ENCODE measurements at places on chromosomes 2 and 18.

- DNase-seq: no peak
Measured at GRCh38 chr2:30968660-30969397, 161.6 kb upstream of the CAPN13 start.

- DNase-seq: peak; percentile 90
Measured at GRCh38 chr2:112053917-112054846, 887 bp upstream of the TMEM87B start.

GRCh38 chr2:114011713-114012112, 121.8 kb downstream of the ACTR3 start:
- no peak for DNase-seq

- no peak for DNase-seq
Measured at GRCh38 chr2:58098254-58099095, 51.9 kb downstream of the VRK2 start.

DNA sequence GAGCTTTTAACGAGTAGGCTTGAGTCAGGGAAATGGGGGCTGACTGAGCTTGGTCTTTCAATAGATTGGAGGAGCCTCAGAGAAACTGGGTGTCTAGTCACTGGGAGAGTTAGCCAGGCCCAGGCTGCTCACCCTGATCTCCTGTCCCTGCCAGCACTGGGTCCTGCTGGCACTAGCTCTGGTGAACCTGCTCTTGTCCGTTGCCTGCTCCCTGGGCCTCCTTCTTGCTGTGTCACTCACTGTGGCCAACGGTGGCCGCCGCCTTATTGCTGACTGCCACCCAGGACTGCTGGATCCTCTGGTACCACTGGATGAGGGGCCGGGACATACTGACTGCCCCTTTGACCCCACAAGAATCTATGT, 720 bp downstream of the KRTCAP3 start:
- DNase-seq: peak; percentile 26

- DNase-seq: no peak
Measured at GRCh38 chr2:168241208-168241607, 6.2 kb downstream of the STK39 start.

- DNase-seq: no peak
Measured at GRCh38 chr2:100900156-100900795, 80.3 kb downstream of the NPAS2 start.

DNA sequence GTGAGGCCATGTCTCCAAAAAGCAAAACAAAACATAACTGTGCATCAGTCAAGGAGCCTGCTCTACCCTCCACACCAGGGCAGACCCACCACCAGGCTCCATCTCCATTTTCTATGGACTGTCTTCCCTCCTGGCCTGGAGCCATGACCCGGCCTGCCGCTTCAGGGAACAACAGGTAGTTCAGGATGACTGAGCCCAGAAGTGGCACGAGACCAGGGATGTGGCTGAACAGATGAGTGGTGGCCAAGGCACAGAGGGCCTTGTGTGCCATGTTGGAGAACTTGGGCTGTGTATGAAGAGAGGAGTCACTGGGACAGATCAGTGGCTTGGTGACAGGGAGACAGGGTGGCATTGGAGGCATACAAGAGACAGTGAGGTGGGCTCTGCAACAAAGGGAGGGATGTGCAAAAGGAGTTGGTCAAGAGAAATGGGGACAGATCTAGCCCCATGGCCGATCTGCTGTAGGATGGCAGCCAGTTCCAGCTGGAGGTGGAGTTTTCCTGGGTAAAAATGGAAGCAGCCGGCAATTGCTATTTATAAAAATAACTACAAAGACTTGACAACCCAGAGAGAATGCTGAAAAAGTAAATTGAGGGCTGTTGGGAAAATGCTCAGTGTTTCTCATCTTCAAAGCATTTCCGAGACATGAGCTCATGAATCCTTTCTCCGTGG, 35.0 kb downstream of the TMEM177 start:
- peak; percentile 29 for DNase-seq

DNA sequence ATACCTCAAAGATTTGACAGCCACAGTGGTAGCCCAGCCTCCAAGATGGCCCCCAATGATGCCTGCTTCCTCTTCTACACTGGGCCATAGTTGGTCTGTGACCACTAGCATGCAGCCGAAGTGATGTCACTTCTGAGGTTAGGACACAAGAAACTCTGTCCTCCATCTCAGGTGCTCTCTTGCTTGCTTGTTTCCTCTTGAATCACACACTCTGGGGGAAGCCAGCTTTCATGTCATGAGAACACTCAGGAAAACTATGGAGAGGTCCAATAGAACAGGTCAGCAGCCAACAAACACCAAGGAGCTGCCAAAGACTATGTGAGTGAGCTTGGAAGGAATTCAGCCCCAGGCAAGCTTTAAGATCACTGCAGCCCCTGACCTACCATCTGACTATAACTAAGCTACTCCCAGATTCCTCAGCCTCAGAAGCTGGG, 3.3 kb upstream of the ADAM17 start:
- peak; percentile 41 for DNase-seq

GRCh38 chr2:237043866-237044265, 41.8 kb upstream of the COPS8 start:
- DNase-seq: no peak

DNA sequence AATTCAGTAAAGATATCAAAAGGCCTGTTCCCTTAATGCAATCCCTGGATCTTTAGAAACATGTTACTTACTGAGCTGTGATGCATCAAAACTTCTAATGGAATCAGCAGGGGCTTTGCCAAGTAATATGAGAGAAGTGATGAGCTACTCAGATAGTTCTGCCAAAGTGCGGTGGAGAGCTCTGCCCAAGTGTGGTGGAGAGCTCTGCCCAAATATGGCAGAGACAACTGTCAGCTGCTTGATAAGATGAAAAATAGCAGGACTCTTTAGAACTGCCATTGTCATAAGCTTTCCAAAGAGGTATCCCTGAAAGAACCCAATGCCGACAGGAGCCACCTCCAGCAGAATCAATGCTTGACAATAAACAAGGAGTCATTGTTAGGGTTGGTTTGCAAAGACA, 167.9 kb upstream of the SLC39A10 start:
- DNase-seq: peak; percentile 17

- no peak for DNase-seq
Measured at GRCh38 chr2:160737247-160737646, 243.6 kb upstream of the RBMS1 start.

DNA sequence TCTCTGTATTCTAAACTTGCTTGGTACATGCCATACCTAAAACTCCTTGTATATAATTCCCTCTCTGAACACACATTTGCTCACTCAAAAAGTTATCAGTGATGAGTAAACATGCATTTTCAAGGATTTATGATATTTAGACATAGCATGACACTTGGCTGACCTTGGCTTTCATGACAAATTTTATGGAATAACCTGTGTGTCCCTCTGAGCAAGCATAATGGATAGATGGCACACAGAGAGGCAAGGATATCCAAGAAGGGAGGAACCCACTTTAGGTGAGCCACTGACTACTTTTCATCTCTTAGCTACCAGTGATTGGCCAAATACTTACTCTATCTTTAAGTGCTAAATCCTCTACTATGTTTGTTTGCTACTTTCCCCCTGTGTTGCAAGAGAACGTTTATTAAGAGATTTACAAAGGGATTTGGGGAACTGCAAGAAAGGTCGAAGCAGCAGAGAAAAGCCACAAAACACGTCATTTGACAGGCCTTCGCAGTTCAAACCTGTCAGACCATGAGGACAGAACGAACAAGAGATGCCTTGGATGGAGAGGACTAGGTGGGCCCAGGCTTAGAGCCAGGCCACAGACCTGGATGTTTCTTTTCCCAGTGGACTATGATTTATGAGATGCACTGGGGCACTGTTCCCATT, 379.9 kb downstream of the NBAS start:
- DNase-seq: no peak

DNA sequence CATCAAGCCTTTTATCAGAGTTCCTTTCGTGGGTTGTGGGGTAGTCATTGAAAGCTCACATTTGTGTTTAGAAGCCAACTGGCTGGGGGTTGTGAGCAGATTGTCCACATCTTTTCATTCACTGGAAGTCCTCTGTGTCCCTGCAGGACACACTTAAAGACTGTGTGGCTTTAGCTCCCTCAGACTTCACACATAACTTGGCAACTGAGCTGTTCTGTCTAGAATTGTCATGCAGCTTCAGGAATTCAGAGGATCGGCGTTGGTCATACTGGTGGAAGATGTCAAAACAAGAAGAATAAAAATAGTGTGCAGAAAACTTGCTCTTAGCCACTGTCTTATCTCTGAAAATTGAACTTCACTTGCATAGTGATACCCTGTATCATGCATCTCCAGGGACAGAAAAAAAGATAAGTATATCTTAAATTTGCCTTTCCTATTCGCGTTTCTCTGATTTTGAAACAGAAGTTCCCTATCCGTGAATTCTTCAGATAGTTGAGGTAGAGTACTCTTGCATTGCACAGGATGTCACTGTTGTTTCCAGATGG, 49.6 kb downstream of the TRAPPC12 start:
- DNase-seq: no peak

- no peak for DNase-seq
Measured at GRCh38 chr2:160402997-160403979, 90.3 kb downstream of the RBMS1 start.

- no peak for DNase-seq
Measured at GRCh38 chr2:44550561-44550960, 188.8 kb downstream of the CAMKMT start.

DNA sequence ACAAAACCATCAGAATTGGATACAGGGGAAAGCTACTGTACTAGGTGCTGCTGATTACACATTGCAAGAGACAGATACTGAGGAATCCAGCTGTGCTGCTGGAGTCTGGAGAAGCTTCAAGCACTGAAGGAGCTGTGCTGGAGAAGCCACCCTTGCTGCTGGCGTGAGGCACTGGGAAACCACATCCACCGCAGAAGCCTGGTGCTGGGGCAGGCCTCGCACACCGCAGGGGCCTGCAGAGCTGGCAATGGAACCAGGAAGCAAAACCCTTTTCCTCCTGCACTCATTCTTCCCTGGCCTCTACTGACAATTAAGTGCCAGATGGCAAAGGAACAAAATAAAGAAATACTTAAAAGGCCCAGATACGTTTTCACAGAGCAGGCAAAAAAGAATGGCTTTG, 94.4 kb upstream of the MSH6 start:
- no peak for DNase-seq

- peak; percentile 56 for DNase-seq
Measured at GRCh38 chr2:20496076-20496872, 49.4 kb downstream of the RHOB start.

GRCh38 chr2:181300600-181301291, 156.4 kb upstream of the ITGA4 start:
- no peak for DNase-seq

GRCh38 chr18:46322941-46323340, 218.8 kb downstream of the HAUS1 start:
- no peak for DNase-seq

DNA sequence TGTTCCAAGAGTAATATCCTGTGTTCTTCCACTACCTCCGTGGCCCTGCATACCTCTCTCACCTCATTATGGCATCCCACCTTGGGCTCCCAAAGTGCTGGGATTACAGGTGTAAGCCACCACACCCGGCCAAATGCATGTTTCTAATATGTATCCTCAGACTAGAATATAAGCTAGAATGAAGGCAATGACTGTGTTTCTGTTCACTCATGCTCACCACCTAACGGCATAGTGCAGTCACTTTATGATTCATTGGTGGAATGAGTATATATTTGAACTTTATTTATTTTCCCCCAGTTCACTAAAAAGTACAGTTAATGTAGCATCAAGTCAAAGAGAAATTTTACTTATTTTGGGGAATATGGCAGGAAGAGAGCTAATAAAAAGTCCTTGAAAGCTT, 11.3 kb downstream of the PIGN start:
- no peak for DNase-seq

- no peak for DNase-seq
Measured at GRCh38 chr2:174903264-174903556, 102.0 kb downstream of the CHN1 start.

GRCh38 chr2:195252018-195252417, 405.0 kb upstream of the SLC39A10 start:
- DNase-seq: no peak

DNA sequence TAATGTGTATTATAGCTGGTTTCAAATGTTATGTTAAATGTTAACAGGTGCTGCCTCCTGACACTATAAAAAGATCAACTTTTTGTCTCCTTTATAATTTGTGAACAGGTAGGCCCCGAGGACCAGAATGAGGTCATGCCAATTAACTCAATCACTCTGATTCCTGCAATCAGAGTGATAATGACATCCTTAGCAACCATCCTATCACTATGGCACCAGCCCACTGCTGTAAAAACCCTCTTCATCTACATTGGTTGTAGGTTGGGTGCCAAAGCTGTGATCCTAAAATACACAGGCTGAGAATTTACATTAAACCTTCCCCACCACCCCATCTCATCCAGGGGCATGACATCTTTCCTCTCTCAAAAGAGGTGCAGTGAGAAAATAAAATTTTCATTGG, 103.5 kb downstream of the CPO start:
- DNase-seq: no peak

DNA sequence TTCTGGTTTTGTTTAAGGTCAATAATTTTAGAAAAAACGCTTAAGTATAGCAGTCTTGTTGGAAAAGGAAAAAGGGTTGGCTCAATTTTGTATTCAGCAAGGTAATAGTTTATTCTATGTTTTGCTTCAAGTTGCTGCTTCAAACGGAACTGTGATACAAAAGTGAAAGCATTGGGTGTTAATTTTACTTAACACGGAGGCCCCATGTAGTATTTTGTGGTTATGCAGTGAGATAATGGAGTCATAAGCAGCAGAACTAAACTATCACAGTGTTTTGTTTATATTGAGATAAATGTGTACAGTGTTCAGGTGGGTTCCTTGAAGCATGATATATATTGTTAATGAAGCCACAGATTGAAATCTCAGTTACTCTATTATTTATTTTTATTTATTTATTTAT, 67.0 kb upstream of the LYPD6B start:
- DNase-seq: no peak

GRCh38 chr2:44459739-44460138, 98.0 kb downstream of the CAMKMT start:
- DNase-seq: no peak

DNA sequence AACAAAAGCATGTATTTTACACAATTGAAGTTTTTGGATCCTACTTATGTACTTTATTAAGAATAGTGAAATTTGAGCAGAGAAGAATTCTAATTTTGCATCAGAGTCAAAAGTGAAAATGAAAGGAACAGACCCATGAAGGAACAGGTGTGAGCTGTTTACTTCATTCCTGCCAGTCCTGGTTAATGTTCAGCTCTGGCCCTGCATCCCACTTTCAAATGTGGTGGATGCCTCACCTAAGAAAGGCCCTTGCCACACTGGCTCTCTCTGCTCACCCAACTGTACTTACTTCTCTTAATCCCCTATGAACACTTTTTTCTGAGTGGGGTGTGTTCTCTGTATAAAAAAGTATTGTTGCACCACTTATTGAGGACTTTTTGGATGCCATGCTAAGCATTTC, 22.2 kb downstream of the FAM110C start:
- DNase-seq: no peak

GRCh38 chr18:78981394-78981831, 1.8 kb downstream of the SALL3 start:
- no peak for DNase-seq

- no peak for DNase-seq
Measured at GRCh38 chr2:16263241-16263890, 323.0 kb downstream of the MYCN start.

- no peak for DNase-seq
Measured at GRCh38 chr2:176753752-176754474, 458.7 kb upstream of the HNRNPA3 start.

- no peak for DNase-seq
Measured at GRCh38 chr2:11925295-11926066, 179.0 kb downstream of the LPIN1 start.
